ENCODE measurements at places on chromosomes 7 and 10. TPM values are rescaled to one million over a fixed set of nuclear protein-coding genes. Genes with fewer than 3 reads are reported as not detected.
A peak's percentile ranks its signal among the peaks of the same experiment; 100 is the strongest.

- DNase-seq = no peak
These were observed 29.5 kb upstream of the SLC29A3 start for GRCh38 chr10:71289421-71290130.

The STK17A gene
- polyA plus RNA-seq = 22.4 TPM

- no peak for DNase-seq
These were observed 16.2 kb downstream of the MKRN1 start for GRCh38 chr7:140463111-140463510.

- no peak for DNase-seq
These were observed 6.2 kb downstream of the WNT8B start for GRCh38 chr10:100468978-100469377.

The MKX gene
- 2.4 TPM for polyA plus RNA-seq

DNA sequence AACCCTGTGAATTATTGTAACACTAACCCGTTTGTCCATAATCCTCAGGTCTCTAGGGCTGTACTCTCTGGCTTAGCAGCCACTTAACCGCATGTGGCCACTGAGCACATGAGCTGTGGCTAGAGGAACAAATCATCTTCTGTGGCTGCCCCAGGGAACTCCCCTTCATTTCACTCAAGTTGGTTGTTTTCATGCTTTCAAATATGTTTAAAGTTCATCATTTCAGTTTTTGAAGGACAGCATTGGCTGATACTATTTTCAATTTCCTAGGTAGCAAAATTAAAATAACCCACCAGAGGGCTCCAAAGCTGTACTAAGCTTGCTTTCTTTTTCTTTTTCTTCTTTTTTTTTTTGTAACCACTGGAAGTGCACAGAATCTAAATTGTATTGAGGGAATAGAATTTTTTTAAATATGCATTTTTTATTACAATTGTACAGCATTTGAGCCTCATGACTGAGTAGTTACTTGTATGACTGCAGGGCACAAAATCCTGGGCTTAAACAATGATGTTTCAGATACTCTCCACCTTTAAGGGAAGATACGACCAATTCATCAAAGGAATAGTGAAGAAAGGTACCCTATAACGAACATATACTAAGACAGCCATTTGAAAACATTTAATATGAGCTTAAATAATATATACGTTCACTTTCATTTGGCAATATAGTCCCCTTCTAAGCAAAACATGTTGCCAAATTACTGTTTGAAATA, 38.6 kb downstream of the MRC1 start:
- peak; percentile 46 for DNase-seq

The PGAM2 gene
- 195 TPM for polyA plus RNA-seq

- DNase-seq = no peak
These were observed 368.2 kb upstream of the NPVF start for GRCh38 chr7:25596443-25596842.

DNA sequence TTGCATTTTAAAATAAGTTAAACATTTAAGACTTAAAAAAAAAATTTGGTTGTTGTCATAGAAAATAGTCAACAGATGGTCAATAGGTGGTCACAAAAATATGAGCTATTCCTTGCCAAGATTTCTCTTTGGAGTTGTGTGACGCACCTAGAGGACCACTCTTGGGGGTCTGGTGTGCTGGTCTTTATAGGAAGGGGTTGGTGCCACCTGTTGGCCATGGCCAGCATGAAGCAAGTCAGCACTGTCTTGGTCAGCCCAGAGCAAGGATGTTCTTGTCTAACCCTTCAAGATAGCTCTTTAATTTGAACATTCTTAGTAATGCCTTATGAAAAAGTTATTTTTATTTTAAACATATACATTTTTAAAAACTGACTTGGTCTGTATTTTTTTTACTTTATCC, 267.9 kb upstream of the CNTNAP2 start:
- DNase-seq = no peak

DNA sequence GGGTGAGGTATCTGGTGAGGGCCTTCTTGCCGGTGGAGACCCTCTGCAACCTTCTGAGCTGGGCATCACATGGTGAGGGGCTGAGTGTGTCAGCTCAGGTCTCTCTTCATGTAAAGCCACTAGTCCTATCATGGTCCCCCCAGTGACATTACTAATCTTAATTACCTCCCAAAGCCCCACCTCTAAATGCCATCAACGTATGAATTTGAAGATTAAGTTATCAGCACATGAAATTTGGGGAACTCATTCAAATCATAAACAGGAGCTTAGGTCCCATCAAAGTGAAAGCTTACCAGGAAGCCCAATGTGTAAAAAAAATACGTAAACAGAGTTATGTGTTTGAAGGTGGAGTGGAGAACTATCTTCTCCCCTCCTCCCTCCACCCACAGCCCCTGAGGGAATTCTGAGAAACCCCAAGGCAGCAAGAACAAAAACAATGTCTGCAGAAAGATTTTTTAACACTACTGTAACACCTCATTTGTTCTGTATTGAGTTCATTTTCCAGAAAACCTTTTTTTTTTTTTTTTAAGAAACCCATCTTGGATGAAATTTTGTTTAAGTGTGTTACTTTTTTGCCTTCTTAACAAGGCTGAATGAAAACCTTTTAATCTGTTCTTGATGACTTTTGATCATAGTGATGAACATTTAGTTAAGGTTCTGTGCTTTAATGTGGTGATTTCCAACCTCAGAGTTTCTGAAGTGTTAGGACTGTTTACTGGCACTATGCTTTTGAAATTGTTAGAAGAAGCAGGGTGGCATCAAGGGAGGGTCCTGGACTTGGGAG, 19.1 kb upstream of the PCGF5 start:
- no peak for DNase-seq

The CADPS2 gene
- polyA plus RNA-seq = 4.8 TPM

- DNase-seq = no peak
These were observed 818 bp downstream of the GOT1 start for GRCh38 chr10:99429517-99430095.

The TRIM50 gene
- polyA plus RNA-seq = 0.87 TPM

Data from muscle of back (tissue), 13 donors.